NCI-H1048 (cell line): ENCODE measurements at places on chromosomes 4 and X.

GRCh38 chr4:71732706-71733105 is 51.2 kb downstream of the GC start:
- DNase-seq, result peak; percentile 17

DNA sequence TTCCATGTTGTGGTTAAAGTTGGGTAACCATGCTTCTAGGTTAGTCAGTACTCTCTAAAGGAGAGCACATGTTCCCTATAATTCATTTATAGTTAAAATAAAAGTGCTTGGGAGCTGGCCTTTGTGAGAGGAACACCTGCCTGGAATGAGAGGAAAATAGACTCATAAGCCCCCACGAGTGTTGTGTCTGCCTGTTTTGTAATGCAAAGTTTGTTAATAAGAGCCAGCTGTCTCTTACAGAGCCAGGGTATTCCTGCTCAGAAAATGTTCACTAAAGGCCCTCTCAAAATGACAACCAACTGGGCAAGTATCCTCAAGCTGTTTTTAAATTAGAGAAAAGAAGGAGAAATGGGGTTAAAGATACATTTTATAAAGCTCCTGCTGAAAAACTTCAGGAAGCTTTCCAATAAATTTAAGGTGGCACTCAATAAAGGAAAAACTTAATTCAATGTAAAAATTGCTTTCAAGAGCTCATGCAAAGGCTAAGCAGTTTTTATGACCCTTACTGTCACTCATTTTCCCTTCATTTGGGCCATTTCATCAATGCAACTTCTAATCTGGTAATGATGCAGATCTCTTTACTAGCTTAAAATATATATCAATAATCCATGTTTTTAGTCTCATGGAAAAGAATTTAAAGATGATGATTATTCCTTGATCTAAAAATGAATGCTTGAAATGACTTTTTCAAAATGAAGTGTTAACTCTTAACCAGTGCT is 793.6 kb downstream of the STPG2 start:
- DNase-seq, result no peak

GRCh38 chr4:163833669-163834068 is 339.2 kb downstream of the TMA16 start:
- no peak for DNase-seq

GRCh38 chrX:6599230-6599860 is 64.4 kb upstream of the VCX3A start:
- no peak for DNase-seq

GRCh38 chr4:17797808-17798207 is 12.7 kb downstream of the DCAF16 start:
- DNase-seq, result no peak

DNA sequence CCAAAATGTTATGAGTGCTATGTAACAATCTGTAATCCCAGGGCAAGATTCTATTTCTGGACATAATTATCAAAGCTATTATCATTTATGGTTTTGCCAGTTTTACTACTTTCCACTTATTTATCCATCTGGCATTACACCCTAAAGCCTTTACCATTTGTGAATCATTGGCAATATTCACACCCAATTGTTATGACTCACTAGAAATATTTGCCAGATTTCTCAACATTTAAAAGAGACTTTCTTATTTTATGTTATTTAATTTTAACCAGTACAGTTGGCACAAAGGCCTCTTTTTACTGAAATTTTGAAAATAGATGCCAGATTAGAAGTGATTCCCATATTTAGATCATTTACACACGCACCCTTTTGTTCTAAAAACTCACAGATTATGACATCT is 242.7 kb upstream of the WDFY3 start:
- DNase-seq, result no peak

DNA sequence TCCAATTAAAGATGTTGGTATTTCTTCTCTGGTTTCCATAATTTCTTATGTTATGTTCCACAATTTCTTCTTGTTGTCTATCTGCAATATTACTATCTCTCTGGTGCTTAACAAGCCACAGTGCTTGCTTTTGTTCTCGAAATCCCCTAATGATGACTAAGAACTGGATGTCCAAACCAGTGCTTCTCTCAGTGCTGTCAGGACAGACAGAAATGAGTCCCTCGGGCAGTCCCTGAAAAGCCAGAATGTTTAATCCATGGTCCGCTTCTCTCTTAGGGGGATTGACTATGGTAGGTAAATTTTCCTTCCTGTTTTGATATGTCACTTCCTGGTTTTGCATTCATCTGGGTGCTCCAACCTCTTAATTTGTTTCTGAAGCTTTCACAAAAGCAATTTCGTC is 321.6 kb upstream of the PCDH10 start:
- no peak for DNase-seq

DNA sequence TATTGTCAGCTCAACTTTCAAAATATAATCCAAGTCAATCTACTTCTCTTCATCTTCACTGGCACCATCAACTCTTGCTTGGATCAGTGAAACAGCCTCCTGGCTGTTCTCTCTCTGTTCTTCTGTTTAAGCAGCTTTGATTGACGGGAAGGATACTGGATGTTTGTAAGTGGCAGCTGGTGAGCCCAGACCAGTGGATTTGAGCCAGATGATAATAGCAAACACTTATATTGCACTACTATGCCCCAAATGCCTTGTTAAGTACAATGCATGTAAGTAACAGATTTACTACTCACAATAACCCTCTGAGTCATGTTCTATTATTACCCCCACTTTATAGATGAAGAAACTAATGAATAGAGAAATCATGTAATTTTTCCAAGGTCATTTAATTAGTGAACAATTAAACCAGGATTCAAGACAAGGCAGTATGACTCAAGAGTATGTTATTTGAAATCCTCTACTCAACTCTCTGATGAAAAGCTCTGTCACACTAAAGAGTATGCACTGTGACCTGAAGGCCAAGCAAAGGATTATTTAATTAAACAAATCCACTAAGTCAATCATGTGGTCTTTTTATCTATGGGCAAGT is 44.8 kb downstream of the SPANXN3 start:
- no peak for DNase-seq

DNA sequence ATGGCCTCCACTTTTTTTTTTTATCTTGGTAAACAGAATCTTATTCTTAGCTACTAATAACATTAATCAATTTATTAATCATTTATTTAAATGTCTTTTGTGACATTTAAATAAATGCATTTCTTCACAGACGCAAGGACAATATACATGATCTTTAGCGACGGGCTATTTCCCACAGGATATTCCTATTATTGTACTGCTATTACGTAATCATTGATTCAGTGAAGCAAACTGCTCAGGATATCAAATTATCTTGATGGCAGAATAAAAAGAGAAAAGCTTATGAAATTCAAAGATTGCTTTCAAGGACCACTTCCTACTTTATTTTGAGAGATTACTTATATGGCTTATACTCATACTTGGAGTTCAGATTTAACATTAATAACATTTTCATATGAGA is 114.1 kb downstream of the FAM9B start:
- DNase-seq, result no peak

DNA sequence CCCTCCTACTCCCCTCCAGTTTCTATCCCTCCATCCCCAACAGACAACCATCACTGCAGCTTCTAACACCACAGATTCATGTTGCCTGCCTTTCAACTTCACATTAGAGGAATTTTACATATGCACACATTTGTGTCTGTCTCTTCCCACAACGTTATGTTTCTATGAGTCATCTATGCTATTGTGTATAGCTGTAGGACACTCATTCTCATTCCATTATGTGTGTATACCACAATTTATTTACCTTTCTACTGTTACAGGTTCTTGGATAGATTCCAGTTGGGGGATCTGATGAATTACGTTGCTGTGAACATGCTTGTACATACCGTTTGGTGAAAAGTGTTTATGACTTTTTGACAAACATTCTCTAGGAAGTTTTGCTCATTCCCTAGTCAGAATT is 58.8 kb upstream of the TRPC3 start:
- DNase-seq, result no peak

- no peak for DNase-seq
Measured at GRCh38 chrX:70062961-70063550, 799 bp downstream of the OTUD6A start.

- no peak for DNase-seq
Measured at GRCh38 chr4:53364624-53365023, 1.2 kb downstream of the SCFD2 start.

- DNase-seq, result no peak
Measured at GRCh38 chrX:132983496-132983895, 25.1 kb upstream of the HS6ST2 start.

DNA sequence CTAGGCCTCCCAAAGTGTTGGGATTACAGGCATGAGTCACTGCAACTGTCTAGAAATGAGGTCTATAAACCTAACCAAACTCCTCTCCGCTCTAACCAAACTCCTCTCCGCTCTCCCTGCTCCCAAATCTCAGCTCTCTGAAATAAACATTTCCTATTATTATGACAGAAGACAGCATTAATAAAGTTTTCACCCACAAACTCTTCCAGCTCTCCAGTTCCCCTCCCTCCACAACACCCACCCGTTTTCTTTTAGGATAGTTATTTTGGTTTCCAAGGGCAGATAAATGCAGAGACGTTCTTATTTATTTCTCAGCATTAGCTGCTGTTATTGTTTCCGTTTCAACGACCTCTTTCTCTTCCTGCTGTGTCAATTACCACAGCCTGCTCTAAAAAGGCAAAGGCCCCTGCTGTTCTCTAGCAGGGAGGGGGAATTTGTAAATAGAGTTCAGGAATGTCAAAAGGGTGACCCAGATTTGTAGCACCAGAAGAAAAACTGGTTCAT is 13.3 kb upstream of the SCD5 start:
- DNase-seq, result no peak

DNA sequence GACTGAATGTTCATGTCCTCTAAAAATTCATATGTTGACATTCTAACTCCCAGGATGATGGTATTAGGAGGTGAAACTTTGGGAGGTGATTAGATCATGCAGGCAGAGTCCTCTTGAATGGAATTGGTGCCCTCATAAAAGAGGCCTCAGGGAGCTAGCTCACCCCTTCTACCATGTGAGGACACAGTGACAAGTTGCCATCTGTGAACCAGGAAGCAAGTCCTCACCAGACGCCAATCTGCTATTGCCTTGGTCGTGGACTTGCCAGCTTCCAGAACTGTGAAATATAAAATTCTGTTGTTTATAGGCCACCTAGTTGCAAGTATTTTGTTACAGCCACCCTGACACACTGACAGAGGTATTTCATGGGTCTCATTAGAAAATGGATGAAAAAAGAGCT is 28.5 kb upstream of the LONRF3 start:
- DNase-seq, result no peak

DNA sequence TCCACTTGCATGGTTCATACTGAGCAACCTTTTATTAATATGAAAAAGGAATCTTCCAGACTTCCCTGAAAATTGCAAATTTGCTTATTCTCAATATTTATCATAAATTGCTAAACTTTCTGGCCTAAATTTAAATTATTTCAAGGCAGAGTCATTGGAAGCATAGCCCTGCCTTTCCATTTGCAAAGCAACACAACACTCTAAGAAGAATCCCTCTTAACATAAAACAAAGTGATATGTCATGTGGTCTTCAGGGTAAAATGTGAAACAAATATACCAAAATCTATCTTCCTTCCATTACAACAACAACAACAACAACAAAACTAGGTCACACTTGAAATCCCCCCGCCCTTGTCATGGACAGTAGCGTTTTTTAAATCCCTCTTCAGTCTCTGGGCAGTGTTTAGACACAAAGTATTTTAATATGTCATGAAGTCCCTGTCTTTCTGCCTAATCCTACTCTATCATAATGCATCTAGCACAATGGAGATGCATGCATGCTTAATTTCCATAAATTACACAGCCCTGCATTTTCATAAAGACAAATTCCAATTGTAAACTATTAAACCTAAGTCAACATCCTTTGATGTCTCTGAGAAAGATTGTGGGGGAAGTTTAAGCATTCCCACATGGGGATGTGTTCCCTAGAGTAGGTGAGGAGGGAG is 668.9 kb upstream of the LCORL start:
- no peak for DNase-seq

GRCh38 chrX:107731831-107732502 is 43.6 kb downstream of the TSC22D3 start:
- no peak for DNase-seq

DNA sequence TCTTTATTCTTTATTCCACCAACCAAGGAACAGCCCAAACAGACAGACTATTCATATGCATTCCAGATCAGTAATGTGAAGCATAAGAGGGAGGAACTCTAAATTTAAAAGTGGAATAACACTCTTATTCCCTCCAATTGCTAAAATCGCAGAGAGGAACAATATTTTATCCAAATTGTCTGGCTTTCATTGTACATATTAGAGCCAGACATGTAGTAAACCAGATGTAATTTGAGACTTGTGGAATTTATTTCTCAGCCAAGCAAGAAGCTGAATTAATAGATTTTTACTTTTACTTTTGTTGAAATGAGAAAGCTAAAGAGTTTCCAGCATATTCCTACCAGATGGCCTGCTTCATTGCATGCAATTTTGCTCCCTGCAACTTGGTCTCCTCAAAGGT is 674.6 kb upstream of the SLIT2 start:
- no peak for DNase-seq

DNA sequence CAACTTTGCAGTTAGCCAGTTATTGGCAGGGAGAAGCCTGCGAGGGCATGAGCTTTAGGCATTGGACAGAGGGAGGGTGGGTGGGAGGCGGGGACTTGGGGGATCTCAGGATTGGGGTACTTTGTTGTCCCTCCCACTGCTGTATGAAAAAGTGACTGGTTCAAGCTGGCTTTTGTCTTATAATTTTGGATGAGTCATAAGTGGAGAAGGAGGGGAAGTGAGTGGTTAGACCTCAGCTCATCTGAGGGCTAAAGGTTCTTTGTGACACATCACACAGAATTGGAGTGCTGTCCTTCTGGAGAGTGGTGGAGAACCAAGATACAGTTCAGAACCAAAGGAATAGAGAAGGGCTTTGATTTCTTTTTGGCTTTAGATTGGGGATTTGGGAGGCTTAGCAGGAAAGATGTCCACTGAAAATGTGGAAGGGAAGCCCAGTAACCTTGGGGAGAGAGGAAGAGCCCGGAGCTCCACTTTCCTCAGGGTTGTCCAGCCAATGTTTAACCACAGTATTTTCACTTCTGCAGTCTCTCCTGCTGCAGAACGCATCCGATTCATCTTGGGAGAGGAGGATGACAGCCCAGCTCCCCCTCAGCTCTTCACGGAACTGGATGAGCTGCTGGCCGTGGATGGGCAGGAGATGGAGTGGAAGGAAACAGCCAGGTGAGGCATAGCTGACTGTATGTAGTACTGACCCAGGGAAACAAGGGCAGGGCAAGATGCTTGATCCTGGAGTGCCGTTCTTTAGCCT is at the start of gene SLC4A4:
TSS of gene SLC4A4 (plus strand) at position 175 of the 748 bp plus-strand sequence.
- no peak for DNase-seq

- no peak for DNase-seq
Measured at GRCh38 chrX:57964975-57965374, 54.7 kb upstream of the ZXDA start.

DNA sequence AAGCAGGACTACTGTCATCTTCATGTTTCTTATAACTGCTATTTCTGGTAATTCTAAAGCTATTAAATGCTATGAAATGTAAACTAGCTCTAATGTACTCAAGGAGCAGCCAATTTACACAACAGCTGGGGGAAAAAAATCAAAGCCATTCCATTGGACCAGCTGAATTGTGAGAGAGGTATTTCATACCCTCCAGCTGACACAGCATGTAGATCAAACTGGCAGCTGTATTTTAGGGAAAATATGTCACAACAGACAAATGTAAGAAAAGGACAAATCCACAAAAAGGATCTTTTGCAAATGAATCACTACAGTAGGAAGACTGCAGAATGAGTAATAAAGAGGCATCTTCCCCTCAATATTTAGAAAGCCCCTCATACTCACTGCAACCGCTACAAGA is 65.2 kb upstream of the FAM47B start:
- no peak for DNase-seq
